ENCODE measurements at places on chromosomes 2 and 18.

- DNase-seq = no peak
These were observed 60.4 kb upstream of the GAREM1 start for GRCh38 chr18:32530947-32531651.

GRCh38 chr2:178331474-178332432 lies 119.2 kb downstream of the PRKRA start:
- DNase-seq = no peak

DNA sequence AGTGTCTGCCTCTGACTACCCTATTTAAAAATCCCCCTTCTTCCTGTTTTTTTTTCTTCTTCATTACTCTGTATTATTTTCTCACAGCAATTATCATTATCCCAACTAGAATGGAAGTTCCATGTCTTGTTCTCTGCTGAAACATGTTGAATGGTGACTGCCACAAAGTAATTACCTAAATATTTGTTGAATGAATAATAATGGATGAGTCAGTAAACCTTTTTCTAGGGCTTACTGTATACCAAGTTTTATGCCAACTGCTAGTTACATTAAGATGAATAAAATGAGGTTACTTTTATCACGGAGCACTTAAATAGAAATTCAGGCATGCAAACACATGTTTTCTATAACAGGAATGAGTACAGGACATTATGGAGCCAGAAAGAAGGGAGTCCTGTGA lies 490.6 kb downstream of the THSD7B start:
- DNase-seq = no peak

GRCh38 chr2:238345297-238345968 lies 25.1 kb downstream of the TRAF3IP1 start:
- no peak for DNase-seq
